Activated CD4-positive, CD25-positive, alpha-beta regulatory T cell treated with anti-CD3 and anti-CD28 coated beads, Interleukin-2, amount 50 U/mL, for 72 hours (primary cell): ENCODE measurements at places on chromosomes 16 and 17.

DNA sequence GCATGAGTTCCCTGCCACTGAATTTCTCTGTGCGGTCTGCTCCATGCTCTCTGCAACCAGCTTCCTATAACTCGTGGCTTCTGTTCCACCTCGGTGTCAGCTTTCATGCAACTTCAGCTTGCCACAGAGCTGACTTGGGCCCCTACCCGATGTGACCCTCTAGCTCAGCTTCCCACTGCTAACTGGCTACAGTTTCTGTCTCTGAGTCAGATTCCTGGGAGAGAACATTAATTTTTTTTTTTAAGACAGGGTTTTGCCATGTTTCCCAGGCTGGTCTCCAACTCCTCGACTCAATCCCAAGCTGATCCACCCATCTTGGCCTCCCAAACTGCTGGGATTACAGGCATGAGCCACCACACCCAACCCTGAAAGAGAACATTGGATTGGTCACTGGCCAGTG lies 35.5 kb upstream of the PSMD7 start:
- DNase-seq = no peak

DNA sequence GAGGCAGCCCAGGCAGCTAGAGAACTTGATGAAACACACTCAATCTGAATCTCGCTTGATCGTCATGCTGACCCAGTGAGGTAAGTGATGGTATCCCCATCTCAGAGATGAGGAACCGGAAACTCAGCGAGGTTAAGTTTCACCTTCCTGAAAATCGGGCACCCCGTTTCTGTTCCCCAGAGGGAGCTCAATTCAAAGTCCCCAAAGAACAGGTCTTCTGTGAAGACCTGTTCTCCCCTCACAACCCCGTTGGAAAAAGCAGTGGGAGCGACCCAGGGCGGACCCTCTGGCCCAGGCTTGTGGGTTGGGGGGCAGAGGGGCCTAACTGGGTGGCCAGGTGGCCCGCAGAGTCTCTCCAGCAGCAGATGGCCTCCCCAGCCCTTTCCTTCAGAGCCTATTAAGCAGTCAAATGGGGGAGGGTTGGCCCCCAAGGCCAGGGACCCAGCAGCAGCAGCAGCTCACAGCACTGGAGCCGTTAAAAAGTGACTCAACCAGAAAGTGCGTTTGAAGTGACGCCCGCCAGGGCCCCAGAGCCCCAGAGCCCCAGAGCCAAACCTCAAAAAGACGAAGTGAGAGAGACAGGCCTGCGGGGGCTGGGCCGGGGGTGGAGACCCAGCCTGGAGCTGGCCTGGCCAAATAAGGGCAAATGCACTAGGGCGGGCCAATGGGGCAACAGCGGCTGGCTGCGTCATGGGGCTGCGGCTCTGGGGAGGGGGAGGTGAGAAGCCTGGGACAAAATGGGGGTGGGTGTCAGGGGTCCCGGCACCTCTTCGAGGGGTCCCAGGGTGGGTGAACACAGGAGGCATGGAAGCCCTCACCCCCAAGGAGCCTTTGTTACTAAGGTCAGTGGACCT lies 9.2 kb upstream of the TSPOAP1 start:
- peak; percentile 90 for DNase-seq

DNA sequence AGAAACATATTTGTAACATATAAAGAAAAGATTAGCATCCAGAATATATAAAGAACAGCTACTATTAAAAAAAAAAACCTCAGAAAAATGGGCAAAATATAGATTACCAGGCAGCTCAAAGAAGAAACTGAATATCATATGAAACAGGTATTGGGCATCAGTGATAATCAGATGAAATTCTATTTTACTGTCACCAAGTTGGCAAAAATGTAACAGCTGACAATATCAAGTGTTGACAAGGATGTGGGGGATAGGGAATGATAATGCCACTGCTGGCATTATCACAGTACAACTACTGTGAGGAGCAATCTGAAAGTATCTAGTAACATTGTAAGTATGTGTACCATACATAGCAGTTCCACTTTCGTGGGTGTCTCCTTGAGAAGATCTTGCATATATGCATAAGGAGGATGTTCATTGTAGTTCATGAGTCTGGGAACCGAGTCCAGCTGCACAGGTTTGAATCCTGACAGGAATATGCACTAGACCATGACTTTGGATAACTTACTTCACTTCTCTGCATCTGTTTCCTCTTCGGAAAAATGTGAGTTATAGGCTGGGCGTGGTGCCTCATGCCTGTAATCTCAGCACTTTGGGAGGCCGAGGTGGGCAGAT lies 50.3 kb downstream of the LCMT1 start:
- DNase-seq = no peak

GRCh38 chr17:7234083-7234951 lies at the start of gene DVL2:
TSS of gene DVL2 (minus strand) at chr17:7234517. CDS start at chr17:7234262, 255 bp downstream.
- peak; percentile 93 for DNase-seq

DNA sequence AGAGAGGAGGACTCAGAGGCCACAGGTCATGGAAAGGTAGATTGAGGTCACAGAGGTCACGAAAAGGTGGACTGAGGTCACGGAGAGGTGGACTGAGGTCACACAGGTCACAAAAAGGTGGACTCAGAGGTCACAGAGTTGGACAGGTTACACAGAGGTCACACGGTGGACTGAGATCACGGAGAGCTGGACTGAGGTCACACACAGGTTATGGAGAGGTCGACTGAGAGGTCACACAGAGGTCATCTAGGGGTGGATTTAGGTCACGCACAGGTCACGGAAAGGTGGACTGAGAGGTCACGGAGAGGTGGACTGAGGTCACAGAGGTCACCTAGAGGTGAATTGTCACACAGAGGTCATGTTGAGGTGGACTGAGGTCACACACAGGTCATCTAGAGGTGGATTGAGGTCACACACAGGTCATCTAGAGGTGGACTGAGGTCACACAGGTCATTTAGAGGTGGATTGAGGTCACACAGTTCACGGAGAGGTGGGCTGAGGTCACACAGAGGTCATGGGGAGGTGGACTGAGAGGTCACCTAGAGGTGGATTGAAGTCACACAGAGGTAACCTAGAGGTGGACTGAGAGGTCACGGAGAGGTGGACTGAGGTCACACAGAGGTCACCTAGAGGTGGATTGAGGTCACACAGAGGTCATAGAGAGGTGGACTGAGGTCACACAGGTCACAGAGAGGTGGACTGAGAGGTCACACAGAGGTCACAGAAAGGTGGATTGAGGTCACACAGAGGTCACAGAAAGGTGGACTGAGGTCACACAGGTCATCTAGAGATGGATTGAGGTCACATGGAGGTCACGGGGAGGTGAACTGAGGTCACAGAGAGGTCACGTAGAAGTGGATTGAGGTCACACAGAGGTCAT lies 26.7 kb upstream of the JPT2 start:
- DNase-seq = no peak

DNA sequence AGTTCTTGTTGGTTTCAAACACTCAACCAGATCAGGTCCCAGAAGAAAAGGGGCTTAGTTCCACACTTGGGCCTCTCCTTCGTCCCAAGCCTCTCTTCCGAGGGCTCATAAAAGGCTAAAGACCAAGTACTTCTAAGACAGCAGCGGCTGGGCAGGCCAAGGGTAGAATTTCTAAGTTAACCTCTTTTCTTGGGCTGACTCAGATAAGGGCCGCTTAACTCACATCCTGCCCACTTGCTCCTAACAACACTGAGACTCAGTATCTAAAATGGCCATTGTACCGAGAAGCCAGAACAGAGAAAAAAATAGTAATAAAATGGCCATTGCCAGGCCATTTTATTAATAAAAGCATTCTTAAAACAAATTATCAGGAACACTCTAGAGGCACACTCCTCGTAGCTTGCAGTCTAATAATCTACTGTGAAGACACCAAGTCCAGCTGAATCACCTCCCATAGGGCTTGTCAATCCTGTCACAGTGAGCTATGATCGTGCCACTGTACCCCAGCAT lies 42.1 kb downstream of the RANBP10 start:
- no peak for DNase-seq

DNA sequence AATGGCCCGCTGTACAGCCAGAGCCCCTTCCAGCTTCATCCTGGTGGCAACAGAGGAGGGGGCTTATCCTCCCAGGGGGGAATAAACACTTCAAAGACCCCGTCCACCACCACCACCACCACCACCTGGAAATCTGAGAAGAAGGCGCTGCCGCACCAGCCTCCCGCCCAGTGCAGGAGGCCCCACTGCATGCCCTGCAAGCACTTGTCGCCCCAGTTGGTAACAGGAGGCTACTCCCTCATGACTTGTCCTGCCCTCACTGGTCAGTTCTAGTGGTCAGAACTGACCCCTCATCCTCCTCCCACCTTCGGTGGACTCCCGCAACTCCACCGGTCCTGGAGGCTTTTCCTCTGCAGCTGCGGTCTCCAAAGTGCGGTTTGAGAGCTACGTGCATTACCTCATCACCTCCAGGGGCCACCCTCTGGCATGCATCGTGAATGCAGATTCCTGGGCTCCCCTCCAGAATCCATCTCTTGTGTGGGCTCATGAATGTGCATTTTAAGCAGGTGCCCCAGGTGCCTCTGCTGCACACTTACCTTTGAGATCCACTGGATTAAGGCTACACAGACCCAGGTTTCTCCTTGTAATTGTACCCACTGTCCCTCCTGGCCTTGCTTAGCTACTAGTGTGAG lies 71.8 kb downstream of the SRCIN1 start:
- no peak for DNase-seq

- no peak for DNase-seq
These were observed 13.3 kb downstream of the MIS12 start for GRCh38 chr17:5499476-5500231.

DNA sequence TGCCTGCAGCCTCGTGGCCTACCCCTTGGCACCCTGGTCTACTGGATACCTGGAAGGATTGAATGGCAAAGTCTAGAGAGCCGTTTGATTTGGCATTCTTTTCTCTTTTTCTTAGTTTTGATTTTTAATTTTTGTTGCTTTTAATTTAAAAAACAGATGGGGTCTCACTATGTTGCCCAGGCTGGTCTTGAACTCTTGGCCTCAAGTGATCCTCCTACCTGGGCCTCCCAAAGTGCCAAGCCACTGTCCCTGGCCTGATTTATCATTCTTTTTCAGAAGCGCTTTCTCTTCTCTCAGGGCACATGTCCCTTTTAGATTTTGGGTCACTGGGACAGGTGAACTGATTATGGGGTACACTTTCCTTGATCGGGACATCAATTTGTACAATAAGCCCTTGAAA lies 10.8 kb downstream of the ZC3H18 start:
- no peak for DNase-seq

DNA sequence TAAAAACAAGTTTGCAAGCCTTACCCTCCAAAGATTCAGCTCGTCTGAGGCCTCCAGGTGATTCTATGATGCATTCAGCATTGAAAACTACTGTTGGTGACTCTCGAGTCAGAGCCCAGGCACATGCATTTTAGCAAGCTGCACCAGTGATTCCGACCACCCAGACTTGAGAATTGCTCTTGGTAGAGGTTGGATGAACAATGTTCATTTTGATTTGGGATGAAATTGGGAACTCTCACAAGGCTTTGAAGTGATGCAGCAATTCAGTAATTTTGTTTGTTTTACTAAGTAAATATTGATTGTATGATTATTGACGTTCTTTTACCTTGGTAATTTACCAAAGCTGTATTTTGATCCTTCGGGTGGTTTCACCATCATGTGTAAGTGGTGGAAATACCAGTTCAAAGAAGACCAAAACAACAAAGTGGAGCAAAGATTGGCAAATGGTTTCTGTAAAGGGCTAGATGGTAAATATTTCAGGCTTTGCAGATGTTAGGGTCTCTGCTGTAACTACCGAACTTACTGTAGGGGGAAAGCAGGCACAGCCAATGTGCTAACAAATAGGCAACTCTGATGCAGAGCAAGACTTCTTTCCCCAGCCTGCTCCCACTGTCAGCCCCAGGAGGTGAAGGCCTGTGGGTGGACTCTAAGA lies 11.8 kb downstream of the ALDH3A2 start:
- DNase-seq = no peak

- DNase-seq = no peak
These were observed 338.7 kb downstream of the C16orf95 start for GRCh38 chr16:86978445-86979030.

DNA sequence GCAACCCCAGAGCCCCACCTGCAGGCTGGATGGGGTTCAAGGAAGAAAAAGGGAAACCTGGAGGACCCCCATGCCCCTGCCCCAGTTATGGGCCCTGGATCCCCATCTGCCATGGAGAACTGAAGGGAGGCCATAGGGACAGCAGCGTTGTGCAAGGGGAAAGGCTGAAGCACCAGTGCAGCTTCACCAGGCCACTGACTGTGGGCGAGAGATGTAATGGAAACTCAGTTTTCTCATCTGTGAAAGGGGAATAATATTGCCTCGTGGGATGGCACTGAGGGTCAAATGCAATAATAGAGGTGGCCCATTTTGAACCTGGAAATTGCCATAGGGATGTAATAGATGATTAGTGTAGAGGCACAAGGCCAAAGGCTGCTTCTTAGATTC lies 9.9 kb upstream of the TSPOAP1 start:
- no peak for DNase-seq

- peak; percentile 61 for DNase-seq
These were observed 705 bp downstream of the FOXK2 start for GRCh38 chr17:82519971-82520903.

DNA sequence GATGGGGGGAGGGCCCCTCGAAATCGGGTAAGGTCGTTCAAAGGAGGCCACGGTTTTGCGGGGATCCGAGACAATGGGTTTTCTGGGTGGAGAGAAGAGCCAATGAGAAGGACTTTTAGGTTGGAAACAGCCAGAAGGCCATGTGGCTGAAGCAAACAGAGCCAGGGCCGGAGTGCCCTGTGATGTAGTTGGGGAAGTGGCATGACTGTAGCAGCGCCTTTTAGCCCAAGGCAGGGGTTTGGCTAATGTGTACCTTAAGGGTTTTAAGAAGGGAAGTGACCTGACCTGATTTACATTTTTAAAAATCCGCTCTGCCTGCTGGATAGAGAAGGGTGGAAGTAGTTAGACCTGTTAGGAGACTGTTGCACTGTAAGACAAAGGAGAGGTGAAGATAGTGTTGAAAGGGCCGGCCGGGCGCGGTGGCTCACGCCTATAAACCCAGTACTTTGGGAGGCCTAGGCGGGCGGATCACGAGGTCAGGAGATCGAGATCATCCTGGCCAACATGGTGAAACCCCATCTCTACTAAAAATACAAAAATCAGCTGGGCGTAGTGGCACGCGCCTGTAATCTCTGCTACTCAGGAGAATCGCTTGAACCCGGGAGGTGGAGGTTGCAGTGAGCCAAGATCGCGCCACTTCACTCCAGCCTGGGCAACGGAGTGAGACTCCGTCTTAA lies 1.0 kb downstream of the LYRM1 start:
- DNase-seq = peak; percentile 42

DNA sequence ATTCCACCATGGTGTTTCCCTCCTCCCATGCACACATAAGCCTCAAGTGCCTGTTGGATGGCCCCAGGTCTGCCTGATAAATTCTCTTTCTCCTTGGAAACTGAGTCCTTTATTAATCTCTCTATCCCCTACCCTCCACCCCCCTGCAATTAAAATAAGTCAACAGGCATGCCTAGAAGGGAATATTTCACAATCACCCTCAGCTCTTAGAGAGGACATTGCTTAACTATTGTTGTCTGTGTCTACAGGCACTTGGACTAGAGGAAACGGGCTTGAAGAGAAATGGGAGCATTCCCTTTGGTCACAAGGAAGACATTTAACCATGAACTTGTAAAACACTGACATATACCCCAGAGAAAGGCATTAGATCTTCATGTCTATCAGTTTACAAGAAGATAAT lies 39.5 kb downstream of the RCVRN start:
- DNase-seq = no peak

GRCh38 chr17:33650304-33650703 lies 357.2 kb upstream of the ASIC2 start:
- DNase-seq = no peak
